ENCODE measurements at places on chromosomes 4 and X.

- peak; percentile 73 for DNase-seq
Observed at GRCh38 chr4:71009890-71010588, 16.6 kb downstream of the DCK start.

- DNase-seq = peak; percentile 8
Observed at GRCh38 chrX:40734971-40735324, 394 bp downstream of the MED14 start.

DNA sequence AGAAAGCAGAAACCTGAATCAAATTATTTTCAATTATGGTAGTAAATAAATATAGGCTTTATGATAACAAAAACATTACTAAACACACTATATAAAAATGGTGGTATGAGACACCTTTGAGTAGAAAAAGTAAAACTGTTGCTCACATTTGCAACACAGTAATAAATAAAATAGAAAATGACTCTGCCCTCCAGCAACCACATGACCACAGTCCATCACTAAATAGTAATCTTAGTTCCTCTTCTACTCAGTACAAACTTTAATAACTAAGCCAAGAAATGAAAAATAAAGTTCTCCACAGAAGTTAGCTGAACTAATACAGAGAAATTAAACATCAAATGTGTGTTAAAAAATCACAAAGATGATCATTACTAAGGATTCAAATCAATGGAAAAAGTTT is 108.5 kb downstream of the ADGRA3 start:
- DNase-seq = no peak

DNA sequence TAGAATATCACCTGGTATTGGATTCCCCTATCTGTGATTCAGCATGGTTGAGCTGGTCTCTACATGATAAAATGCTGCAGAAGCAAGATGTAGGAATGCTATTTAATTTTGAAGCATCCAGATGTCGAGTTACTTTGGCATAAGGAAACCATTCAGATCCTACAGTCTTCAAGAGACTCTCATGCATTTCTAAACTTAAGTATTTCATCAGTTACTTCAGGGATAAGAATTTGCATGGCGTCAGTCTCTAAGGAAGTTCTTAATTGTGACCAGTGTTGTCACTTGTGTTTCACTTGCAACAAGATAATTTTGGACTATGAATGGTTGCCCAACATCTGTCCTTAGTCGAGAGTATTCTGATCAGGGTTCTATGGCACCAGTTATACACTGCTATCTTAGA is 192.4 kb downstream of the CCNG2 start:
- DNase-seq = no peak

DNA sequence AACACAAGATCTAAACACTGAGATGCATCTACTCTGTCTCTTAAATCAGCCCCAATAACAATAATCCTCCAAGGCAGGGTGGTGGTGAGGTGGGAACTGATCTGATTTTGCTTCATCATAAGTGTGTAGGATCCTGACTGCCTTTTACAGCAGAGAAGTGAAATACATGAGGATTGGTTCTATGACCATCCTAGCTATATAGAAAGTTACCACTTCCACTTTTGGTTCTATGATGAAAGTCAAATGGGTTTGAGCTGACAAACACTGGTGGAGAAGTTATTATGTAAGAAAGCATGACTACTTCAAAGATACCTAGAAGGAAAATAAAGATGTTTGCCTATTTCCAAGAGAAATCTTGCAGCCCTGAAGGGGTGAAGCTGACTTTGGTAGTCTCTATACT is 181.6 kb downstream of the NKX6-1 start:
- DNase-seq = no peak

GRCh38 chr4:6362896-6363295 is 93.2 kb downstream of the WFS1 start:
- DNase-seq = peak; percentile 33

DNA sequence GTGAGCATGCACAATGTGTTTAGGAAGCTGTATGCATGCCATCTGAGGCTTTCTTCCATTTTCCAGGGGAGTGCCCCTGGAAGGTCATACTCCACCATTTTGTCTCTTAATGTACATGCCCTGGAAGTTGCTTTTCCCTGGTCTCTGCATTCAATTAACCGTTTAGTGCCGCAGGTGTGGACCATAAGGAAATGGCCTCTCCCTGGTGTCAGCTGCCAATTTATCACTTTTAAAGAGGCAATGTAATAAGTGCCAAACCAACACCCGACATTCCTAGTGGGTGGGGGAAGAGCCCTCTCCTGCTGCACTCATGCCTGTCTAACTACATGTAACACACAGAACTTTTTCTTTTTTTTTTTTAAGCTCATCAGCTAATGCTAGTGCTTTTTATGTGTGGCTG is 7.1 kb upstream of the BST1 start:
- no peak for DNase-seq

DNA sequence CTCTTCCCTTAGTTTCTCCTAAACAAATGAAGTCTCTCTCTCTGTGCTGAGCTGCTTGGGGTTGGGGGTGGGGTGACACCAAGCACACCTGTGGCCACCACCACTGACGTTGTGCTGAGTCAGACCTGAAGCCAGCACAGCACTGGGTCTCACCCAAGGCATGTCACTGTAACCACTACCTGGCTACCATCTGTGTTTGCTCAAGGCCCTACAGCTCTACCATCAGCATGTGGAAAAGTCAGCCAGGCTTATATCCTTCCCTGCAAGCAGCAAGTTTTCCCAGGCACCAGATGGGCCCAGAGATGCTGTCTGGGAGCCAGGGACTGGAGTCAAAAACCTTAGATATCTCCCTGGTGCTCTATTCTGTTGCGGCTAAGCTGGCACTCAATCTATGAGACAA is 6.9 kb downstream of the CXCL10 start:
- no peak for DNase-seq

DNA sequence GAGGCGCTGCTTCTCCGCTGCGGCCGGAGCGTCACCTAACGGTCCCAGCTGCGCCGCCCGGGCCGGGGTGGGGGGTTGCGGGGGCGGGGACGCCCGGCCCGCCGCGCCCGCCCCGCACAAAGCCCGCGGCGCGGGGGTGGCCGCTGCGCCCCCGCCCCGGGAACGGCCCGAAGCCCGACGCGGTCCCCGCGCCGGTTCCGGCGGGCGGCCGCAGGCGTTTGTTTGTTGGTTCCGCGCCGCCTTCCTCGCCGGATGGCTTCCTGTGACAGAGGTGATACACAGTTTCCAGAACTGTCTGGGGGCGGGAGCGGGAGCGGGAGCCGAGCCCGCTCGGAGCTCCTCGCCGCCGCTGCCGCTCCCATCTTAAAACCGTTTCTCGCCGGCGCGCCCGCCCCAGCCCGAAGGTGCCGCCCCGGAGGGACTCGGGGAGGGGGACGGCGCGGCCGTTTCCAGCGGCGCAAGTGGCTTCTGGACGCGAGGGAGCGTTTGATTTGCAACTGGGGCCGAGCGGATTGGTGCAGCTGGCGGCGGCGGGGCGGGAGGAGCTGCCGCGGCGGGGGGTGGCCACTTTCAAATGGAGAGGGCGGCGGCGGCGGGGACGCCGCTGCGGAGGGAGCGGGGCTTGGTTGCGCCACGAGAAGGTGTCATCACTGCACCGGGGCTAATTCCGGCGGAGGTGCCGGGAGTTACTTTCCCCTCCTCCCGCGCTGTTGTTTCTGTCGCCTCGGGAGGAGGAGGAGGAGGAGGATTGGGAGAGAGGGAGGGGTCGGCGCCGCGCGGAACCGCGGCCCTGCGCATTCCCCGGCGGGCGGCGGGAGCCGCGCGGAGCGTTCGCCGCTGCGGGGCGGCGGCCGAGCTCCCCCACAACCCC is 2.3 kb downstream of the JADE1 start:
- peak; percentile 96 for DNase-seq

GRCh38 chrX:134664202-134664601 is 5.9 kb upstream of the PLAC1 start:
- DNase-seq = peak; percentile 33

- no peak for DNase-seq
Observed at GRCh38 chrX:39731735-39732134, 366.0 kb downstream of the BCOR start.

- DNase-seq = peak; percentile 79
Observed at GRCh38 chr4:177699365-177700213, 257.4 kb upstream of the AGA start.

GRCh38 chr4:162366146-162366545 is 202.3 kb upstream of the FSTL5 start:
- DNase-seq = no peak

DNA sequence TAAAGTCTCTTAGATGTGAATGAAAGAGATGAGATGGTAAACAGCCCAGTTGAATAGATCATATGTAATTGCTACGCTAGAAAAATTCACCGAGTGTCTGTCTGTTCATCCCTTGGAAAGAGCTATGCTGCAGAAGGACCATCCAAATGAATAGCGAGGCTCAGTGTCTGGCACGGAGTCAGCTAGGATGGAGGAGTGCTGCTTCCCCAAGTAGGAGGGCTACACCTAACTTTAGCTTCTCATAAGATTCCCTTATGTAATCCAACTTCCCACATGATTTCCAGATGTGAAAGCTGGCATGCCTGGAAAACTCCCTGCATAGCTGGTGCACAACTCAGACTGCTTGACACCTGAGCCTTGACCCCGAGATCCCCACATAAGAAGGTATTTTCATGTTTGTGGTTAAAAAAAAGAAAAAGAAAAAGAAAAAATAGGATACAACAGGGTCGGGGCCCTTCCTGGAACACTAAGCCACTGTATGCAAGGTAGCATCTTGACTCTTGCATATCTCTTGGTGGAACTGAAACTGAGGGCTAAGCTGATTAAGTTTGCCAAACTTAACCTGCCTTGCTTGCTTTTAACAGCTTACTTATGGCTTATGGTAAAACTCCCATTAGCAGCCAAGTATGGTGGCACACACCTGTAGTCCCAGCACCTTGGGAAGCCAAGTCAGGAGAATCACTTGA is 82.3 kb downstream of the FREM3 start:
- no peak for DNase-seq

- peak; percentile 59 for DNase-seq
Observed at GRCh38 chr4:122776916-122777315, 44.4 kb downstream of the BBS12 start.

GRCh38 chr4:37440501-37440900 is 196.0 kb downstream of the NWD2 start:
- DNase-seq = no peak

- DNase-seq = no peak
Observed at GRCh38 chr4:146582864-146583263, 55.8 kb upstream of the POU4F2 start.

GRCh38 chr4:37139987-37140386 is 104.6 kb upstream of the NWD2 start:
- DNase-seq = no peak

DNA sequence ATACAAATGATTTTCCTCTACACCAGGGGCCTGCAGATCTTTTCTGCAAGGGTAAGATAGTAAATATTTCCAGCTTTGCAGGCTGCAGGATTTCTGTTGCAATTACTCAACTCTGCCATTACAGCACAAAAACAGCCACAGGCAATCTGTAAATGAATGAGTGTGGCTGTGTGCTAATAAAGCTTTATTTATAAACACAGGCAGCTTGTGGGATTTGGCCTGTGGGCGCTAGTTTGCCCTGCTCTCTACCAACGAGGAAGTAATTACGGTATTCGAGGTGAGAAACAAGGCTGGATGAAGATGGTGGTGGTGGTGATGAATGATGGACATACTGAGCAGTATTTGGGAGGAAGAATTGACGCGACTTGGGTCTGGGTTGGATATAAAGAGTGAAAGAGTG is 30.7 kb downstream of the ADGRG2 start:
- DNase-seq = no peak

DNA sequence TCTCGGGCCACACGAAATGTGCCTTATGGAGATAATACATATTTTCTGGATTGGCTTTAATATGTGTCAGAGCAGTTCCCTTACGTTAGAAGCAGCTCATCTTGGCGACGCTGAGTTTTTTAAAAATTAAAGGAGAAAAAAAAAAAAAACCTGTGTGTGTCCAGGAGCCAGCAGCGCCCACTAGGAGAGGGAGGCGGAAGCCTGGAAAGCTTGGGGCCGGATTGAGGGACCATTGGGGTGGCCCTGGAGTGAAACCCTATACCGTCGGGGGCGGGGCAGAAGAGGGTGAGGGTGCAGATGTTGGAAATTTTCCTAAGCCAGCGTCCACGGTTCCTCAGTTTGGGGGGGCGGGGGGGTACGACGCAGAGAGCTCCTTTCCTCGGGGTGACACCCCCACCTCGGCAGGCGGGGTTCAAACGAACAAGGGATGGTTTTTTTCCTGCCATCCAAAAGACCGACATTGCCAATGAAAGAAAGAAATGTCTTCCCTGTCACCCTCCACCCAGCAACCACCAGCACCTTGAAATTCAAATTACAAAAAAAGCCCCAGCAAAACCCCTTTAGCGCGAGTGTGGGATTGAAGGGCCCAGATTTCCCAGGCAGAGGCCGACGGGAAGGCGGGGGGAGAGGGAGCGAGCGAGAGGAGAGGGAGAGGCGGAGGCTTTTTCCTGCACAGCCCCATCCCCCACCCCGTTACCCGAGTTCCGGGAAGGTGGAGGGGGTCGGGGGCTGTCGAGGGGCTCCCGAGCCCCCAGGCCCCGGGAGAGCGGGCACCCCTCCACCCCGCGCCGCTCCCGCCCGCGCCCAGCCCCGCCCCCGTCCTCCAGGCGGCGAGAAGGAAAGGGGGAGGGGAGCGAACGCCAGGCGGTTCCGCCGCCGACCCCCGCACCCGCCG is 859 bp downstream of the SMARCA1 start:
- peak; percentile 70 for DNase-seq

- no peak for DNase-seq
Observed at GRCh38 chrX:135347381-135348016, 38.2 kb downstream of the ETDC start.

- peak; percentile 85 for DNase-seq
Observed at GRCh38 chr4:177455561-177455970, 13.3 kb upstream of the AGA start.
